ENCODE measurements at places on chromosomes 1 and 21.

DNA sequence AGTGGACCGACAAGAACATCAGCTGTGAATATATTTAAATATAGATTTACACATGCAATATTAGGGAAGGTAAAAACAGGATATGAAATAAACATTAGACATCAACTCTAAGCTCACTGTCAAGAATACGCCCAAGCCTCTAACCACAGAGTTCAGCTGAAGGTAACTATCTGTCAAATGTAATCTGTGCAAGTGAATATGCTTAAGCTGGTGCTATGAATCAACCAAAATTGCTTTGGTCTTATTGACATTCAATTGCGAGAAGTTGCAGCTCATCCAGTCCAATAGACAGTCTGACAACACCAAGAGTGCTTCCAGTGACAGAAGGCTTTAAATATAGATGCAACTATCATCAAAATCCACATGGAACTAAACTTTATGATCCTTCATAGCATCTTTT, 32.3 kb downstream of the USH2A start:
- no peak for DNase-seq

DNA sequence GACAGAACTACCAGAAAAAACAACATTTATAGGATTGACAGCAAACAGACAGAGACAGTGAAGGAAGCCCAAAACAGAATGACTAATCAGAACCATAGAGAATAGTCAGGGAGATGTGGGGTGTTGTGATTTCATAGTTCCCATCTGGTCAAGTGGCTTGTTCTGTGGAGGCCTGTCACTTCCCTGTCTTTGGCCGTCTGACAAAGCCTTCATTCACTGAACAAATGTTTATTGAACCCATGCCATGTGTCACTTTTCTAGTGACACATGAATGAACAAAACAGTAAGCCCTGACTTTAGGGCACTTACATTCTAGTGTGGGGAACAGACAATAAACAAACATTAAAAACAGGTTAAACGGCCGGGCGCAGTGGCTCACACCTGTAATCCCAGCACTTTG, 3.2 kb upstream of the SRRM1 start:
- no peak for DNase-seq

- no peak for DNase-seq
Measured at GRCh38 chr21:29187944-29188343, 57.5 kb downstream of the MAP3K7CL start.

- no peak for DNase-seq
Measured at GRCh38 chr1:93683234-93683633, 1.6 kb upstream of the BCAR3 start.

GRCh38 chr1:201911826-201912571, 23.3 kb downstream of the SHISA4 start:
- no peak for DNase-seq

DNA sequence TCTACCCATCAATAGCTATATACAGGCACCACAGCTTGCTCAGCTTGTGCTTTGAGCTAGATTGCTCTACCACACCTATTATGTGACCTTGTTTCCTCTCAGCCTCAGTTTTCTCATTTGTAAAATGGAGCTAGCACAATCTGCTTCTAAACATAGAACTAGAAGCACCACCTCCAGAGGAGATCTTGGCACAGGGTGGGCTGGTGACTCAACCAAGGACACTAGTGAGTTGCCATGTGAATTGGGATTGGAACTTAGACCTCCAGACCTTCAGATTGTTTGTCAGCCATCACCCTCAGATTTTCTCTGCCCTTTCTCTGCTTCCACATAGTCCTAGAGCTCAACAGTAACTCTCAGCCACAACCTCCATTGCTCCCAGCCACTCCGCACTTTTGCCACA, 3.0 kb upstream of the MACO1 start:
- DNase-seq = no peak

DNA sequence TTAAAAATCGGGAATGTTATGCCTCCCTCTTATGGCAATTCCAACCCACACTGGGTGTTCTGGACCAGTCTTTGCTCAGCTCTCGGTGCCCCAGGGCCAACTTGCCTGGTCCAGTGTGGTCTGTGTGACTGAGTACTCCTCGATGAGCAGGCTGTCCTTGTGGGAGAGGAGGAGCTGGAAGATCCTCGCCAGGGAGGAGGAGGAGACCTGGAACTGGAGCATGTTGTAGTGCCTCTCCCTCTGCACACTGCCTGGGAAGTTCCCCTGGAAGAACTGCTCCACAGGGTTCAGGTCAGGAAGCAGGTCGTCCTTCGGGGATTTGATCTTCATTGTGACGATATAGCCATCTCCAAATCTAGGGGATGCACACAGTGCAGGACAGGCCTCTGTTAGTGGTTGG, 88.5 kb upstream of the GCLM start:
- DNase-seq = no peak

GRCh38 chr1:214461305-214461704, 90.1 kb downstream of the PTPN14 start:
- DNase-seq = no peak

- DNase-seq = no peak
Measured at GRCh38 chr1:99788896-99789295, 22.5 kb upstream of the FRRS1 start.
